BJ (cell line): ENCODE measurements at places on chromosomes 13 and 19.

DNA sequence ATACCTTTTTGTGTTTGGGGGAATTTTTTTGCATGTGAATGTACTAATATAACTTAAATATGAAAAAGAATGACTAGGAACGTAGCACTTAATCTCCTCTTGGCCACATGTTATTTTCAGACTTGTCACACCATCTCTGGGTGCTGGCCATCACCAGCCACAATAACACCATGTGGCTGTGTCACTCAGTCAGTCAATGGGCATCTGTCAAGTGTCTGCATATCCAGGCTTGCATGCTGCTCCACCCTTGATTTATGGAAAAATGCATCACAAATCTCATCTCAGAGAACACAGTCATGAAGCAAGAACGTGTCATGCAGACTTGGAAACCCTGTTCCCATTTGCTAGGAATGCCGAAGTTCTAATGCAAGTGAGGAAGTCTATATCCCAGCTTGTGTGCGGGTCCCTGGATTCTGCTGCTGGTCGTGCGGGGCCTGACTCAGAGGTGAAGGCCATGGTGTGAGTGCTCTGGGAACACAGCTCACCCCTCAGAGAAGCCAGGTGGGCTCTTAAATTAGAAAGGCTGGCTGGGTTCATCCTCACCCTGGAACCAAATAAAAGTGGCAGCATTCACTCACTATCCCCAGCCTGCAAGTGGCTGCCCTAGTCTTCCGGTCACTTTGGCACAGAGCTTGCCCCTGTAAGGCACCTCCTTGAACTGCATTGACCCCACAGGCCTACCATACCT lies 53.6 kb upstream of the ARHGEF7 start:
- no peak for DNase-seq

DNA sequence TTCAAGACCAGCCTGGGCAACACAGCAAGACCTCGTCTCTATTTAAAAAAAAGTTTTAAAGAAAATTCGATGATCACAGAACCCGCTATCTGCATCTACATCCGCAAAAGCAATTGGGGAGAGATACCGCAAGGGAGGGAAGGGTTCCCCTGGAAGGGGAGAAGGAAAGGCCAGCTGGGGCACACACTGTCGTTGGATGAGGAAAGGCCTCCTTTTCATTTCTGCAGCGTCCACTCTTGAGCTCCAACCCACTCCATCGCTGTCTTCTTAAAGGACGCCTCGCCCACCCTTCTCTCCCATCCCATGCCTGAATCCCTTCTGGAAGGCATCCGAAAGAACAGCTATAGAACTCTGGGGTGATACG lies 3.2 kb upstream of the PRKCG start:
- DNase-seq = no peak

- DNase-seq = no peak
These were observed 7.6 kb downstream of the COL4A2 start for GRCh38 chr13:110314516-110315245.

GRCh38 chr19:47372603-47373002 lies 23.5 kb downstream of the DHX34 start:
- DNase-seq = no peak

DNA sequence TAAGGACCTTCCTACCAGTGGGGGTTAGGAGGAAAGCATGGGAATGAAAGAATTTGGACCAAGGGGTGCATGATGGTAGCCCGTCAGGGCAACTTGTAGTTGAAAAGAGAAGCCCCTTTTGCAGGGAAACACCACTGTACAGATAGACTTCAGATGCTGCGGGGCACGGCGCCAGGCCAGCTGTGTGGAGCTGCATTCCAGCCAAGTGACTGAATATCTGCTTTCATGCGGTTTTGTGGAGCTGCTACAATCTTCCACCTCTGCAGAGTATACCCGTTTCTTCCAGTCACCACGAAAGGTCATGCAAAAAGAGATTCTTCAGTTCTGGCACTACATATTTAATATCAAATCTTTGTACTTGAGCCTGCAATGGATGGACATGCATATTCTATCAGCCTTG lies 104.7 kb downstream of the RGCC start:
- DNase-seq = no peak

- no peak for DNase-seq
These were observed 41.1 kb downstream of the PIBF1 start for GRCh38 chr13:72823081-72823480.

DNA sequence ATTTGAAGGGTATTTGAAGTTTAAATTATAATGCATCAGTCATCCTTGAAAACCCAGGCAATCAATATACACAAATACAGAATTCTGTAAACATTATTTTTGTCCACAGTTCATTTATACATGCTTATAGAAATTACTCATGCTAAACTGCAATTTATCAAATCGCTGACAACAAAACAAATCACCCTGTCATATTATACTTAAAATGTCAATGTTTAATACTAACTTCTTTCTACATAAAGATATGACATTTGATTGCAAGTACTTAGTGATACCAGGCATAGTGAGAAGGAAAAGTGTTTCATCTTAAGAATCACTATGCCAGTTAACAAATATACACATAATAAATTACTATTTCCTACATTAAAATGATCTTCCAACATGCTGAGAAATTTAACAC lies 232.0 kb downstream of the PCDH20 start:
- DNase-seq = no peak

DNA sequence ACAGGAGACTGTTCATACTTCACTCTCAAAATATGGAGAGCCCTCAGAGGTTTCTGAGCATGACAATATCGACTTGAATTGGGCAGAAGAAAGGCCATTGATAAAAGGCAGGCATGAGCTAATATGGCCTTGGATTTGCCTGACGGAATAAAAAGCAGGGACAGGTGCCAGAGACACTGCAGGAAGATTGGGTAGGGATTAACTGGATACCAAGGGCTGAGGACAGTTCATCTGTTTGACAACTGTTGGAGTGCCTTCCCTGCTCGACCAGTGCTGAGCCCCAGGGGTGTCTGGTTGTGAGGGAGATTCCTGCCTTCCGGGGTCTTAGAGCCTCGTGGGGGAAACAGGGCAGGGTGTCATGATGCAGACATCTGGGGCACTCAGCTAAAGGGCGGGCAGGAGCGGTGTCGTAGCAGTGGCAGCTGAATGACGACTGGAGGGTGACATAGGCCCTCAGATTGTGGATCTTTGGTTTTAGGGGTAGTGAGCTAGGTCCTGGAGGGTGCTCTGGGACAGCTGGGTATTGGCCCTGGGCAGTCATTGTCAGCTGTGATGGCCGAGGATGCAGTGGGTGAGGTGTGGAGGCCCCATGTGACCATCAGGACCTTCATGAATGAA lies 12.3 kb downstream of the GATAD2A start:
- DNase-seq = no peak

DNA sequence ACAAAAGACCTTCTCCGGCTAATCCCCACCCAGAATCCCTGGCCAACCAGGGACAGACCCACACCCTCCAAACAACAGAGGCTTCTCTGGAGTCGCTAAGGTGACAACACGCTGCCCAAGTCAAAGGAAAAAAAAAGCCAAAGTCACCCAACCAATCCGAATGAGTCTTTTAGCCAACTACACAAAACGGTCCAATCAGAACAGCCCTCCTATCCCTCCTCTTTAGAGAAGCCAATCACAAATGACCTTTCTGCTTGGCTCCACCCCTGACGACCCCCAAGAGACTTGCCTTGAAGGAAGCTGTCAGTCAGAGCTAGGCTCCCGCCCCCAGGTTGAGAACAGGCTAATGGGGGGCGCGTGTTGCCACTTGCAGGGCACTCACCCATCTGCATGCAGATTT lies 6.6 kb upstream of the FBXW9 start:
- DNase-seq = no peak

DNA sequence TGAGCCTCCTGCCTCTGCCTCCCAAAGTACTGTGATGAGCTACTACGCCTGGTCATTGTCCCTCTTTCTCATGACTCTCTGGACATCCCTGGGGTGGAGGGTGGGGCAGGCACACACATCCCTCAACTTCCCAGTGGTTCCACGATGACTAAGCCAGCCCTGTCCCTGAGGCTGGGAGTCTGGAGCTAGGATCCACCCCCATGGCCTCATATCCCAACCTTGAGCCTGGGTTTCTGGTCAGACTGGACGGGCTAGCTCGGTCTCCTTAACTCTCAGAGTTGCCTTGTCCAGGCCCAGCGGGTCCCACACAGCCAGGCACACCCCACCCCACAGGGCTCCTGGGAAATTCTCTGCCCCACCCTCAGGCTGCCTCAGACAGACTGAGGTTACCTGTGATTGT lies 19.6 kb downstream of the IER2 start:
- DNase-seq = no peak

GRCh38 chr19:33780251-33780650 lies 16.4 kb upstream of the KCTD15 start:
- DNase-seq = no peak

- no peak for DNase-seq
These were observed 862.6 kb downstream of the DIAPH3 start for GRCh38 chr13:59301174-59301567.
